Eye (tissue), 1 donor: ENCODE measurements at places on chromosomes 7 and 10.

- peak; percentile 48 for DNase-seq
Measured at GRCh38 chr10:48670978-48671913, 13.4 kb upstream of the WDFY4 start.

DNA sequence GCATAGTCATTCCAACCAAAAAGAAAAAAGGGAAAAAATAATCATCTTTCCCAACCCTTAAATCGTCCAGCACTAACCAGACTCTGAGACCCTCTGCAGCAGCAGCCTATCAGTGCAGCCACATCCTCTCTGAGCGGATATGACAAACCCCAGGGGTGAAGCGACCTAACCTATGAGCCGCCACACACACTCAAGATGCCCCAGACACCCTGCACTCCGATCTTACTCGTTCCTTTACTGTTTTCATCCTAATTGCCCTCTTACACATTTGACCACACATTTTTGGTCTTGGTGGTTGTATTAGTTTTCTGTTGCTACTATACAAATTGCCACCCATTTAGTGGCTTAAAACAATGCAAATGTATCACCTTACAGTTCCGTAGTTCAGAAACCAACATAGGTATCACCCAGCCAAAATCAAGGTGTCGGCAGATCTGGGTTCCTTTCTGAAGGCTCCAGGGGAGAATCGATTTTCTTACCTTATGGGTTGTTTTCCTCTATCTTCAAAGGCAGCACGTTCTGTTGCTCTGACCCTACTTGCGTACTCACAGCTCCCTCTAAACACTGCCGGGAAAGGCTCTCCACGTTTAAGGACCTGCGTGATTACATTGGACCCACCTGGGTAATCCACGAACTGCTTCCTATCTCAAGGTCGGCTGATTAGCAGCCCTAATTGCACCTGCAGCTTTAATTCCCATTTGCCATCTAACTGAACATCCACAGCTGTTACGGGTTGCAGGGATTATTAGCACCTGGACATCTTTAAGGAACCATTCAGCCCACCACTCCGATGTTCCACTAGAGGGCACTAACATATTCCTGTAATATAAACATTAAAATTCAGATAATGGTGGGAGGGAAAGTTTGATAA is 37.3 kb upstream of the PRSS1 start:
- peak; percentile 19 for DNase-seq

GRCh38 chr7:133071506-133071905 is 10.4 kb downstream of the CHCHD3 start:
- DNase-seq = no peak

DNA sequence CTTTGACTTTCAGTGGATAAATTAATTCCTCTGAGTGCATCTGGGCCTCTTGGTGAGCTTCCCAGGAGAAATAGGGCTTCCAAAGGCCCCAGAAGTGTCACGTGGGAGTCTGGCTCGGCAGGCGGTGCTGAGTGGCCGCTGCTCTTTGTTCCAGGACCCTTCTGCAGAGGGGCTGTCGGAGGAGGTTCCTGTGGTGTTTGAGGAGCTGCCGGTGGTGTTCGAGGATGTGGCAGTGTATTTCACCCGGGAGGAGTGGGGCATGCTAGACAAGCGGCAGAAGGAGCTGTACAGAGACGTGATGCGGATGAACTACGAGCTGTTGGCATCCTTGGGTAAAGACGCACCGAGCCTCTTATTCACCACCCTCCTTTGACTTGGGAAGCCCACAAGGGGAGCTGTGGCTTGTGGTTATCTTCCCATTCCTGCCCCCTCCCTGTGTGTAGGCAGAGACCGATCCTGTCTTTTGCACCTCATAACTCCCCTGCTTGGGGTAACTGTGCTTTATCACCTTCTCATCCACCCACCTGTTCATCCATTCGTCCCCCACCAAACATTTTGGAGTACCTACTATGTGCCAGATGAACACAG is 11.9 kb downstream of the ZNF862 start:
- DNase-seq = peak; percentile 49

- peak; percentile 25 for DNase-seq
Measured at GRCh38 chr10:69574571-69574978, 1.4 kb upstream of the NEUROG3 start.

DNA sequence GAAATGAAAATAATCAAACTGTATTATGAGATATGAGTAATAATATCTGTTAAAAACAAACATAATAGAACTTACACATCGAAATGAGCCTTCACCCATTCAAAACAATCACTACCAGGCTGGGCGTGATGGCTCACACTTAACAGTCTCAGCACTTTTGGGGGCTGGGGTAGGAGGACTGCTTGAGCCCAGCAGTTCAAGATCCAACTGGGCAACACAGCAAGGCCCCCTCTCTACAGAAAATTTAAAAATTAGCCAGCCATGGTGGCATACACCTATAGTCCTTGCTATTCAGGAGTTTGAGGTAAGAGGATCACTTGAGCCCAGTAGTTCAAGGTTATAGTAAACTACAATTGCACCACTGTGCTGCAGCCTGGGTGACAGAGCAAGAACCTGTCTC is 75.8 kb downstream of the NT5C2 start:
- DNase-seq = no peak

GRCh38 chr10:49168831-49169500 is 19.2 kb downstream of the TMEM273 start:
- DNase-seq = no peak

DNA sequence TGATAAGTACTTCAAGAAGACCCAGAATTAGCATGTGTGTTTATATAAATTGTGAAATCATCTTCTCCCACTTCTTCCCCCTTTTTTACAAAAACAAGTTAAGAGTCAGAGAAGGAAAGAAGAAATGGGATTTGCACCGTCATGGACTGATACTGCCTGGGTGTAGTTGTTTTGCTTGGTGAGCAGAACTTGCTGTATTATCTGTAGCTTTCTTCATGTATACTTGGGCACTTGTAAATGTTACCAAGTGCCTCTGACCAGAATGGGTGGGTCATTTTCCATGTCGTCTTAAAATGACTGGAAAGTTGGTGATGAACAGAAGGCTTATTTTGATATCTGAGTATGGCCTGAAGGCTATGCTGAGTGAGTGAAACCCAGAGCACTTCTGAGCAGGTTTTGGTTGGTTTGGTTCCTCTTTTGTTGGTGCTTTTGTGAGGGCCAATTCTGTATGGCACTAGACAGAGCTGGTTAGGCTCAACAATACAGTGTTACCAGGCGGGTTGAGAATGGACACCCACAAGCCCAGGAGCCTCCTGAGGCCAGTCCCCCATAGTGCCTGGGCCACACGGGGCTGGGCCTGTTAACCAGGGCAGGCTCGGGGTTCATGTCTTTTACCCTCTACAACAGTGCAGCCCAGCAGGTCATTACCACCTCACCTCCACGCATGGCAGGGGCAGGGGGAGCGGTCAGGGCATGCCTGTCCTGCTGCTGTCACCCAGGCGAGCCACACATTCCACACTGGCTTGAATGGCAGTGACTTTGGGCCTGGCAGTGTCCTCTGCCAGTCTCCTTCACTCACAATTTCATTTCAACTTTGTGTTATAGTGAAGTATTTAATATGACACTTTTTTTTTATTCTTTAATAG is 115.1 kb downstream of the CCNY start:
- no peak for DNase-seq

GRCh38 chr7:76314042-76314721 is 11.7 kb downstream of the HSPB1 start:
- peak; percentile 97 for DNase-seq

- DNase-seq = peak; percentile 51
Measured at GRCh38 chr7:129376076-129376777, 58.0 kb upstream of the STRIP2 start.

GRCh38 chr7:131745390-131746248 is 189.2 kb upstream of the PODXL start:
- DNase-seq = peak; percentile 75

GRCh38 chr10:126101736-126102135 is 205.4 kb downstream of the FANK1 start:
- no peak for DNase-seq

GRCh38 chr7:77338883-77339629 is 77.1 kb downstream of the GSAP start:
- no peak for DNase-seq

- DNase-seq = no peak
Measured at GRCh38 chr10:12327074-12327473, 22.3 kb upstream of the CAMK1D start.

DNA sequence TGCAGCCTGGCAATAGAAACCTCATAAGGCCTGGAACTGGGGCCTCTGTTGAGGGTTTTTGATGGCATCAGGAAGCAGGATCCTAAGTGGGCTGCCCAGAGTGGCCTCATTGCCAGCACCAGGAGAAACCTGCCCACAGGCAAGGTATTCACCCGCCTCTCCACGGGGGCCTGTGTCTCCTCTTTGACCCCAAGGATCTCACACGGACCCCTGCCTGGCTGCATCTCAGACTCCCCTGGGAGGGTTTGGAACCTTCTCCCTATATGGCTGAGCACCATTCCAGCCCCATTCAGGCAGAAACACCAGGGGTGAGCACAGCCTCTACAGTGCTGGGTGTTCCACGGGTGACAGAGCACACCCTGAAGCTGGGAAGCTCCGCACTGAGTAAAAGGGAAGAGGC is 14.6 kb upstream of the C10orf71 start:
- DNase-seq = no peak

DNA sequence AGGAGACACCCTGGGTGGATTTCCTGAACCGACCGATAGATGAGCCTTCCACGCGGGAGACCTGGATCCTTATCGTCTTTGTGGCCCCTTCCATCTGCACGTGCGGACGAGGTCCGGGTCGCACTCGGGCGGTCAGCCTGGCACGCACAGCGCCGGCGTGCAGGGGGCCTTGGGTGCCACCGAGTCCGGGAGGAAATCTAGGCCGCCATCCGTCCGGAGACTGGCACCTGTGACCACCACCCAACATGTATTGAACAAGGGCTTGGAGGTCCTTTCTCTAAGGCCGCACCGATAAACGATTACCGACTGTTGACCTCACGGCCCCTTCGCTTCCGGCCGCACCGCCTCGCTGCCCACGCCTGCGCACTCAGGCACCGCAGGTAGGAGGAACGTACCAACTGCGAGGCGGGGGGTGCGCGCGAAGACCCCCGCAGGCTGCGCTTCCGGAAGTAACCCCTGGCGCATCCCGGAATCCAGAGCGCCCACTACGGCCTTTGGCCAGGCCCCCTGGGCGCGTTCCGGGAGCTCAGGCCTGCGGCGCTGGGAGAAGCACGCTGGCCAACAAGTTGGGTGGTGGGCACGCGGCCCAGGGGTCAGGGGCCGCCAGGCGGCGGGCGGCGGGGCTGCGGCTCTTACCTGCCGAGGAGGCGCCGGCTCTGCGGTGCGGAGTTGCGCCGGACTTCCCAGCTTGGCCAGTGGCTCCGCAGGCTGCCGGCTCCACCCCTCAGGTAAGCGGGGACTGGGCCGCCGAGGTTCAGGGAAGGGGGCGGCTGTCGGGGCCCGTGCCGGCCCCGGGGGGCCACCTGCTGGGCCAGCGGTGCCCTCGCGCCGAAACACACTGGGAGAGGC is at the start of the genes ACTR3C and LRRC61:
Gene ACTR3C, minus strand, starts transcription at position 713 of the 849 bp plus-strand sequence. CDS start 28,249 bp downstream, outside the sequence.
Gene LRRC61, plus strand, starts transcription at position 523 of the 849 bp plus-strand sequence. CDS start 13,507 bp downstream, outside the sequence.
- DNase-seq = peak; percentile 92

DNA sequence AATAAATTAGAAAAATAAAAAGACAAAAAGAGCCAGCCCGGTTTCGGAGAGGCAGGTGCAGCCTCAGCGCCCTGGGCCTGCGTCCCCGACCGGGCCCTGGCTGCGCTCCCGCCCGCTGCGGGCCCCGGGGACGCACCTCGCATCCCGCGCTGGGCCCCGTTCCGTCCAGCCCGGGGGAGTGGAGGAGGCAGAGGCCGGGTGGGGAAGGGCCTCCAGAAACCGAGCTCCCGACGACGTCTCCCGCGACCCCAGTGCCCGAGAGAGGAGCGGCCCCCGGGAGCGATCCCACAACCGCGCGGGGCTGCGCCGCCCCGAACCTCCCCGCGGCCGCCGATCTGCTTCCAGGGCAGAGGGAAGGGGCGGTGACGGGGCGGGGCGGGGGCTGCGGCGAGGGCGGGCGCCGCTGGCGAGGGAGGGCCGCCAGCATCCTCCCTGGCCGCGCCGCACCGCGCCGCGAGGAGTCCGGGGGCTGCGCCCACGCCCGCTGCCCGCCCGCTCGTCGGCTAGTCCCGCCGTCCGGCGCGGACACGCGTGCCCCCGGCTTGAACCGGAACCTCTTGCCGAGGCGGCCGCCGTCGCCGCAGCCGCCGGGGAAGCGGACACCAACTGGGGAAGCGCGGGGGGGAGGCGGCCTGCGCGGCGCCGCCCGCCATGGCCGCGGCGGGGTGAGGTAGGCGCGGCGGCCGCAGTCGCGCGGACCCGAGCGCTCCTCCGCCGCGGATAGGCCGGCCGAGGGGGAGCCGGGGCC is at the start of gene CCNY:
Gene CCNY, plus strand, starts transcription at position 426 of the 748 bp plus-strand sequence. CDS start 545 bp downstream, outside the sequence.
- DNase-seq = peak; percentile 87

GRCh38 chr7:9978106-9979064 is 995.3 kb upstream of the PHF14 start:
- no peak for DNase-seq

DNA sequence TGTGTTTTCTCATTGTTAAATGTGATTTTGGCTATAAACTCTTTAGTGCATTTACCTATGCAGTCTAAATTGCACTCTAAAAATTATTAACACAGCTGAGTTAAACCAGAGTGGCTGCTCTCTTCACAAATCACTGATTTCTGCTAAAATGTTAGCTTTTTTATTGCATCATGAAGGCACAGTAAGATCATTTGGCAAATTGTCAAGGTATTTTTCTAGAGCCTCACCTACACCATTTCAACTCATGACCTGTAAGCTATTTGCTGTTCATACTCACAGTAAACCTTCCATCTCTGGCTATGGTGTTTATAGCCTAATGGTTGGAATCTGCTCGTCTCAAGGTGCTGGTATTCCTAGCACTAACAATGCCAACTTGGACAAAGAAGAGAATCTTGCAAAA is 25.7 kb downstream of the NDUFB2 start:
- DNase-seq = no peak

DNA sequence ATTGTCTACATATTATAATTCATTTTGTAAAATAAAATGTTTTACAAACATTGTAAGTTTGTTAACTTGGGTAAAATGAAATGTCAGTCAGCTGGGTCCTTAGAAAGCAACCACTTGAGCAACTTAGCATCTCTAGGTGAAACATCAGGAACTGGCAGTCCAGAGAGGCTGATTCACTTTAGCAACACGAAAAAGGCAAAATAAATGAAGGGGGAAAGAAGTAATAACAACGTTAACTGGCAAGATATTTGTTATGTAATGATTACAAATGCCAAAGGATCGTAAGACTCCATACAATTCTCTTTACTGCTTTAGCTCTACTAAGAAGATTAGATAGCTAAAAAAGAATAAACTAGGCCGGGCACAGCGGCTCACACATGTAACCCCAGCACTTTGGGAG is 5.0 kb downstream of the PDZD8 start:
- no peak for DNase-seq

DNA sequence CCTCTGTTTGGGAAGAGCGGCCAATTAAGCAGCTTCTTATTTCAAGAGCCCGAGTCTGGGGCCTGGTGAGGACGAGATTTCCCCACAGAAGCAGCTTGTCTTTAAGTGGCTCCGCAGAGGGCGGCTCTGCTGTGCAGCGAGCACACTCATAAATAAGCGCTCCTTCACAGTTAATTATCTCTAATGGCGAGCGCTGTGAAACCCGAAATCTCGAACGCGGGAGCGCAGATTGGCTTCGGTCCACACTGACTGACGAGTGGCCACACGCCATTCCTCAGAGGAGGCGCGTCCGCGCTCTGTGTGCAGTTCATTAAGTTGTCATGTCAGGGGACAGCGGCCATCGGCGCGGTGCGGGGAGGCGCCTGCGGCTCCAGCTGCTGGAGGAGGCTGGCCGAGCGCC is 560.9 kb downstream of the DNAJB6 start:
- peak; percentile 51 for DNase-seq

- DNase-seq = peak; percentile 70
Measured at GRCh38 chr7:2608921-2609411, 22.8 kb upstream of the TTYH3 start.
